A549 treated with Mapracorat at 1 μM for 4 hours (cell line): ENCODE measurements at places on chromosomes 2 and 18. TPM values are rescaled to one million over a fixed set of nuclear protein-coding genes. Genes with fewer than 3 reads are reported as not detected.

RFX8 gene
- total RNA-seq = not detected in 5 replicates

ABCA12 gene
- 0.14 to 0.32 TPM (median 0.20 TPM) in 5 replicates for total RNA-seq

IL36RN gene
- total RNA-seq = 0.07 to 0.21 TPM in 2 of 5 replicates, not detected in the others

LDLRAD4 gene
- total RNA-seq = 0.52 to 3.3 TPM (median 2.2 TPM) in 5 replicates

SERPINB13 gene
- not detected in 5 replicates for total RNA-seq

LYG2 gene
- total RNA-seq = not detected in 5 replicates

RAX gene
- total RNA-seq = not detected in 5 replicates

B4GALT6 gene
- 4.4 to 6.6 TPM (median 5.7 TPM) in 5 replicates for total RNA-seq

MAL gene
- 0.12 to 0.21 TPM in 2 of 5 replicates, not detected in the others for total RNA-seq

MC5R gene
- total RNA-seq = not detected in 5 replicates
